IPS DF 6.9 (cell line): ENCODE measurements at places on chromosomes 6 and 20.

DNA sequence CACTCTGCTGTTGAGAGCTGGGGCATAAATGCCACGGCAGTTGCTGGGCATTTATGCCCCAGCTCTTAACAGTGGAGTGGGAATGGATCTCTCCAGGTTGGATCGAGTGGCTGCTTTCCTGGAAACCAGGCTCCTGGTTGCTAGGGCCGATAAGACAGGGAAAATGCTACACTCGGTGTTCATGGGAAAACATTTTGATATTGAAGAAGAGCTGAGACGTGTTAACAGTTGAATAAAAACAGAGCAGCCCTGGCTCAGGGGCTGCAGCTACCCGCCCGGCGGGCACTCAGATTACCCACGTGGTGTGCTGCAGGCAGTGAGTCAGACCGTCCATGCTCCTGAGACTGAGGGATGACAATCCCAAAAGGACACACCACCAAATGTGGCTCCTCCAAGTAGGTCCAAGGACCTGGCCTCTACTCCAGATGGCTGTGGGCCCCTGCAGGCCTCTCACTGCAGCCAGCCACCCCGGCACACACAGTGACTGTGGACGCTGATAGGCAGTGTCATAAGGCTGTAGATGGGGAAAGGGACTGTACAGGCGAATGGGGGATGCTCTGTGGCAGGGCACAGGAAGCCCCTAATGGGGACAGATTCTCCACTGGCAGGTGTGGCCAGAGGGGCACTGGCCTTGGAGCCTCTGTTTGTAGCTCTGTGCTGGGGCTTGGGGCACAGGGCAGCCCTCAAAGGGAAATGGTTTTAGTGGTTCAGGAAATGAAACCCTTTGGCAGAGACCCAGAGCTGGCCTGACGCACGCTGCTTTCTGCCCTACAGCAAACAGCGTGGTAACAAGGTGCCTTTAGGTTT is 237.8 kb downstream of the LY86 start:
- no peak for DNase-seq

DNA sequence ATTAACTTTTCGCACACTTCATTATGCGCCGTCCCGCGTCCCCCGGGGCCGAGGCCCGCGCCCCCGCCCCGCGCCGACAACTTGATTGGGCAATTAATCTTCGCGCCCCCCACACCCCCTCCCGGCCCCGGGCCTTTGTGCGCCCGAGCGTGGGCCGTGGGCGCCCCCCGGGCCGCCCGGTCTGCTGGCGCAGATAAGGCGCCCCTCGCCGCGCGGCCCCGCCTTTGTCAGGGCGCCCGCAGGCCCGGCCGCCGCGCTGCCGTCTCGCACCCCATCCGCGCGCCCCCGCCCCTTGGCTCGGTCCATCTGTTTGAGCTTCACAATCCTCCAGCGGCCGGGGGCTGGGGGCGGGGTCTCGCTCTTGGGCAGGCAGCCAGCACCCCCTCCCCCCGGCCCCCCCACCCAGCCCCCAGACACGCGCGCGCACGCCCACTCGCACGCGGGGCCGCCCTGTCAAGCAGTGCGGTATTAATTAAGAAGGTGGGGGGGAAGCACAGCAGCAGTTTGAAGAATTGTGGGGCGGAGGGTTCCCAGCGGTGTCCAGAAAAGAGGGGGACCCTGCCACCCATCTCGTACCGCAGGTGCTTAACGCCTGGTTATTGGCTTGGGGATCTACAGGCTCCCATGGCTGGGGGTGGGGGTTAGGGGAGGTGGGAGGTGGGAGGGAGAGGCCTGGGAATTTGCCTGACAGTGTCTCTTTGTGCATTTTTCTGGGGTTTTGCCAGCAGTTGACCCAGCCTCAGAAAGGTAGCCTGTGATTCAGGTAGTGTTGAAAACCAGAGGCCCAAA is 34.6 kb upstream of the SCRT2 start:
- DNase-seq, result no peak

DNA sequence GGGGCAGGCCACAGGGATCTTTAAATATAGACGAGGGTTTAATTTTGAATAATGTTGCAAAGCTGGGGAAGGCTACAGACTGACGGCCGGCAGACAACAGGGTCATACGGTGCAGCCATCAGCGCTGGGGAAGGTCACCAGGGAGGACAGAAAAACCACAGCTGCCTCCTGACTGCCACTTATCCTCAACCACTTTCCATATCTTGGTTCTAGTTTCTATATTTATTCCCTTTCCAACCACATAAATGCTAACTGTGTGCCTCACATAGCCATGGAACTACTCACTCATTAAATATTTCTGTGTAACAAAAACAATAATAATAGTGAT is 85.7 kb upstream of the AGPAT4 start:
- no peak for DNase-seq

DNA sequence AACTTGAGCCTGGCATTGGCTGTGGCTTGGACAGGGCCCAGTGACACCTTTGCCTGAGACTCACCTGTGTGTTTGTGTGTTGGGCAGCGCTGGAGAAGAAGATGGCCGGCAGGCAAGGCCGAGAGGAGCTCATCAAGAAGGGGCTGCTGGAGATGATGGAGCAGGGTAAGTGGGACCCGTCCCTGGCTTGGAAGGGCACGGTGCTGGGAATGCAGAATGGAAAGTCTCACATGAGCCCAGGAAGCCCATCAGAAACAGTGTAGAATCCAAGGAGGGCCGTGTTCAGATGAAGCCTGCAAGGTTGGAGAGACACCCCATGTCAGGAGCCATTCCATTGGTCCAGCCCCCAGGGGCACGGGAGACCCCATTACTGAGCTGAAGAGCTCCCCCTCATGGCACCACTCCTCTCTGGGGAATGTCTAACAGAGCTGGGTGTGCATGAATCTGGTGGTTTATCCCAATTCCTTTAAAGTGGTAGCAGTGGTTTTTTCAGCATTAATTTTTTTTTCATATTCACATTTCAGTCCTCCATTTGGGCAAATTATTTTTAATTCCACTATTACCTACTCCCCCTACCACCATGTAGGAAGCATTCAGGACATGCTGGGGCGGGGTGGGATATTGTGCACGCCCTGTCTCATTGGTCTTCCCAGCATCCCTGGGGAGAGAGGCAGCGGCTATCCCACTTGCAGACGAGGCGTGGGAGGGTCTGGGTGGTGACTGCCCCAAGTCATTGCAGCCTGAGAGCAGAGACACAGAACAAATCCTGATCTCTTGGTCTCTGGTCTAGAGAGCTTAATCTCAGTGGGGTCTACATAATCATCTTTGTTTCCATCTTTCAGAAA is 143.6 kb downstream of the PHACTR3 start:
- no peak for DNase-seq

- DNase-seq, result no peak
Measured at GRCh38 chr6:7781240-7781639, 55.3 kb downstream of the BMP6 start.

GRCh38 chr6:73062130-73062529 is 163.2 kb downstream of the KHDC1L start:
- DNase-seq, result no peak

DNA sequence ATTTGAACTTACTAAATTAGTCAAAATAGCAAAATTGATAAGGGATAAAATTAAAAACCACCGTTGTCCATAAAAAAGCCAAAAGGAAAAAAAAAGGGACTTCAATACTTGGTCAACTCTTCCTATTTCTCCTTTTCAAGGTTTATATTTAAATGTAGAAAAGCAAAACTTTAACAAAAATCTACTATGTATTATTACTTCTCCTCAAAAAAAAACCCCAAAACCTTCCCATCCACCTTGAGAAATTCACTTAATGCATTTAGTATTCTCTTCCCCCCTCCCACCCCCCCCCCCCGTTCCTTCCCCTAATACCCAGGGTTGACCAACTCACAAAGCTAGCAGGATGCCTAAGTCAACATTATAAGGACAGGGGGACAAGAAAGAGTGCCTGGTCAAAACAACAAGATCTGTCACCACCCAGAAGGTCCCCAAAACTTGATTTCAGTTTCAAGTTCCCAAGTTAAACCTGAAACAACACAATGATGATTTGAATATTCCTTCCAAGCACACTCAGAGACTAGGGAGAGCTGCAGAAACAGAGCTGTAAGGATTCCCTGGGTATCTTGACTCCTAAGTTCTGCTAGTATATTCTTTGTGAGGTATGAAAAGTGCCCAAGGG is 14.6 kb downstream of the GMDS start:
- no peak for DNase-seq

DNA sequence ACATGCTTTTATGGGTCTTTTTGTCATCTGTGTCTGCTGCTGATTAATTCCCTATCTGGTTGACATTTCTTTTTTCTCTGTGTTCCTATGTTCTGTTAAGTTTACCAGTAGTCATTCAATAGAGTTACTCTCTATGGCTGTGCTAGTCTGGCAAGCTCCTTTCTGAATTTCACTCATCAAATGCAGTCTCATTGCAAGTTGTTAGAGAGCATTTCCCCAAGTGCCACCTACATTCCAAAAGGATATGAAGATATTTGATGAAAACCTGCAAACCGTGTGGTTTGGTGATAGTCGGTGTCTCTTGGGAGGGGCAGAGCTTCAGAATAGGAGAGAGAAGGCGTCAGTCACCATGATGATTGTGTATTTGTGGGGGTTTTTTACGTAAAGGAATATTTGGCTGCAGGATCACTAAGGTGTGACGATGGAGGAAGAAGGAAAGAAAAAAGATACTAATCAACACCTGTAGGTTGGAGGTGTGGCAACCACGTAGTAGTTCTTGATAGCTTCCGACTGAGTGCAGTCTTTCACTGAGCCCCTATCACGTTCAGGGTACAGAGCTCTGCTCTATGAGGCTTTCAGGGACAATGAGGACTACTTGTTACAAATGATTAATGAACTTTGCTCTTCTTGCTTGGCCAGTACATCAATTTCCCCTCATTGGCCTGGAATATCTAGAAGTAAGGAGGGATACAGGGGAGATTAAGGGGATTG is 73.1 kb upstream of the TNFAIP3 start:
- DNase-seq, result no peak

DNA sequence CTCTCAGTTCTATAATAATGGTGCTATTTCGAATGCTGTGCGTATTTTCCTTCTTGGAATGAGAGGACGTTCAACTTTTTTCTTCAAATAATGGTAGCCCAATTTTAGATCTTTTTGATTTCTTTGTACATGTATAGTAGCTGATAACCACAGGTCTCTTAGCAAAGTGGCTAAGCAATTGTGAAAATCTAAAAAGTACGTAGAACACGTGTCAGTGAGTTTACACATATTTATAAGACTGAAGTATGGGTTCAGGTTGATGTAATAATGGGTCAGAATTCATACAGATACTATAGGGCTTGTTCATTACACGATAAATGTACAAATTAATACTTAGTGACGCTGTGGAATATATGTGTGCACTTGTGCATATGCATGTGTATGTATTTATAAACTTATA is 1.3 kb downstream of the SMIM13 start:
- no peak for DNase-seq

GRCh38 chr6:3442431-3443220 is 14.2 kb downstream of the SLC22A23 start:
- DNase-seq, result no peak

DNA sequence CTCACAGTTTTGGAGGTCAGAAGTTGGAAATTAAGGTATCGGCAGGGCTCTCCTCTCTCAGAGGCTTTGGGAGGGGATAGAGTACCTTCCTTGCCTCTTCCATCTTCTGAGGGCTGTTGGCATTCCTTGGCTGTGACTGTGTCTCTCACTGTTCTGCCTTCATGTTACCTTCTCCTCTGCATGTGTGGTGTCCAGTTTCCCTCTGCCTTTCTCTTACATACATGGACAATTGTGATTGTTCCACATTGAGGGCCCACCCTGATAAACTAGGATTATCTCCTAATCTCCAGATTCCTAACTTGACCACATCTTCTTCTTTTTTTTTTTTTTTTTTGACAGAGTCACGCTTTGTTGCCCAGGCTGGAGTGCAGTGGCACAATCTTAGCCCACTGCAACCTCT is 72.1 kb upstream of the SPACA1 start:
- no peak for DNase-seq

DNA sequence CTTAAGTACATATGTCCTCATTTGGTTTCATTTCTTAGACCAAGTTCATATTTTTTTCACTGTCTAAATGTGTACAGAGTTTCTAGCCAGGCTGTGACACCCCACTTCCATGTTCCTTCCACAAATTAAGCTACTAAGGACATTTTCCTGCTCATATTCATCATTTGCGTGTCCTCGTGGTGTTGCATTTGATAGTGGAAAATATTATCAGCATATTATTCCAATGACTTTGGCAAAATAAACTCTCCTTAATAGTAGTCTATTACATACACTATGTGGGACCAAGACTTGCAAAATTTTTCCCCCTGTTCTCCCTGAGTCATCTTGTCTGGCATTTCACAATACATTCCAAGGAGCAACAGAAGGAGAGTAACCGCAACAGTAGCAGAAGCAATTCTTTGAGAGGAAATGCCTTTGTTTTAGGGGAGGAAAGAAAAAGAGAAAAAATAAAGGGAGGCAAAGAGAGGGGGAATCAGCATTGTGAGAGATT is 599.2 kb downstream of the COL12A1 start:
- no peak for DNase-seq

GRCh38 chr20:4014031-4014474 is 1.3 kb downstream of the RNF24 start:
- DNase-seq, result no peak

- no peak for DNase-seq
Measured at GRCh38 chr20:17617868-17618672, 48.2 kb downstream of the DSTN start.

DNA sequence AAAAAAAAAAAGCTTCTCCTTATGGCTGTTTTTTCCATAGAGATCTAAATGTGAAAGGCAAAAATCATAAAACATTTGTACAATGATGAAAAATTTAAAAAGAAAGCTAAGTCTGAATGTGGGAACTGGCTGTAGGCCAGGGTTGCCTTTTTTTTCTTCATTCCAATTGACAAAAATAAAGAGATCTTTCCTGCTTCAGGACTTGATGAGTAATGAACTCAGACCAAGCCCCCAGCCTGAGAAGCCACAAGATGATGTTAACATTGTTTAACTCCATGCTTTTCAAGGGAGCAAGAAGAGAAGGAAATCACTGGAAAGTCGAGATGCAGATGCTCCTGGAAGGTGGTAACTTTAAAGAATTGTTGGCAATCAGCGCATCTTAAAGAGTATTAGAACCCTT is 41.4 kb downstream of the TRMT6 start:
- DNase-seq, result no peak

DNA sequence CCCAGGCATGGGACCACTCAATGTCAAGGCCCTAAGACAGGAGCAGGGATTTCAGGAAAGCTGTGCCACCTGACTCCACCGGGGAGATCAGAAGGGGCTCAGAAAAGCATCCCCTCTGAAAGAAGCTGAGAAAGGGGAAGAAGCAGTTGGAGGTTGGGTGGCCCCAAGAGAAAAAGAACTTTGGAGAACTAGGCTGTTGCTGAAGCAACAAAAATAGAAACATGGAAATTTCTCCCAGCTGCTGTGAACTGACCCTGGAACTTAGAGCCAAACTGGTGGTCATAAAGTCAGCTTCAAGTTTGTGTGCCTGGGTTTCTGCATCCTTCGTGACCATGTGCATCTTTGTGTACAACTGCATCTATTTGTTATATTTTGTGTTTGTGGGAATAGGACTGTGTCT is 534.5 kb downstream of the MAFB start:
- DNase-seq, result no peak

GRCh38 chr20:49283176-49283702 is 5.4 kb upstream of the ZNFX1 start:
- no peak for DNase-seq

- DNase-seq, result peak; percentile 43
Measured at GRCh38 chr6:77173472-77174074, 289.7 kb downstream of the HTR1B start.
